Activated naive CD8-positive, alpha-beta T cell treated with anti-CD3 and anti-CD28 coated beads, Interleukin-2, amount 50 U/mL, for 16 hours (primary cell): ENCODE measurements at places on chromosomes 6 and 20.

DNA sequence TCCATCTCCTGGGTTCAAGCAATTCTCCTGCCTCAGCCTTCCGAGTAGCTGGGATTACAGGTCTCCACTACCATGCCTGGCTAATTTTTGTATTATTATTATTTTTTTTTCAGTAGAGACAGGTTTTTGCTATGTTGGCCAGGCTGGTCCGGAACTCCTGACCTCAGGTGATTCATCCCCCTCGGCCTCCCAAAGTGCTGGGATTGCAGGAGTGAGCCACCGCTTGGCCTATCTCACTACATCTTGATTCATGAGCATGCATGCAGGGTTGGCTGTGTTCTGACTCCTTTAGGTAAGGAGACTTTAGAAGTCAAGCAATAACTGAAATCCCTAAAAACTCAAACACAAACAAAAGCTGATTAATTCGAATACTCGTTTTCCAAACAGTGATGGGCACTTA, 80.9 kb downstream of the GJA1 start:
- DNase-seq: no peak

DNA sequence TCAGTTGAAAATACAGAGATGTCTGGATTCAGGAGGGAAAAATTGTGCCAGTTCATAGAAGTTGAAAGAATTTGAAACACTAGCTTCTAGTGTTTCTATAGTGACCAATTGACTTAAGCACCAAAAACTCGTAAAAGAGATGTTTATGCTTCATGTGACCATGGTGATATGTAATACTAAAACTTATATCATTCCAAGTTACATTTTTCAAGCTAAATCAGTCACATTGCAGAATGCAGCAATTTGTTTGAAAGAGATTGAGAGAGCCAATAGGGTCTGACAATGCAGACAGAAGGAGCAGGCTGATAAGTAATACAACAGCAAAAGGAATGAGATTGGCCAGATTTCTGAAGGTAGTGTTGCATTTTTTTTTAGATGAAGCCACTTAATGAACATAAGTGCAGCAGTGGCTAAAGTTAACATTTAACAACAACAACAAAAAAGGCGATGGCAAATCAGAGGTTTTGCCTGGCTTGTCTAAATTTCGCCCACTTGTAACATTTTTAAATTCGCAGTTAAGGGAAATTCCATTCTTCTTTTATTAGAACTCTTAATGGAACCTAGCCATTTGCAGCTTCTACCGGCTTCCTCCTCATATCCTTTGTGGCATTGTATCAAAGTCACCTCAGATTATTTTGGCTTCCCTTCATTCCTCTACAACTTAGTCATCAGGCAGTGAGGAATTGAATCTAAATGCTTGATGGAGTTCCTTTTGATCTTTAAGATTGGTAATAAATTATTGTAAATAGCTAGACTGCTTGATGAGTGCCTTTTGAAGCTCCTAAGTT, 484.0 kb upstream of the SOX4 start:
- no peak for DNase-seq

- DNase-seq: no peak
Observed at GRCh38 chr6:88378639-88379038, 212.5 kb upstream of the CNR1 start.

DNA sequence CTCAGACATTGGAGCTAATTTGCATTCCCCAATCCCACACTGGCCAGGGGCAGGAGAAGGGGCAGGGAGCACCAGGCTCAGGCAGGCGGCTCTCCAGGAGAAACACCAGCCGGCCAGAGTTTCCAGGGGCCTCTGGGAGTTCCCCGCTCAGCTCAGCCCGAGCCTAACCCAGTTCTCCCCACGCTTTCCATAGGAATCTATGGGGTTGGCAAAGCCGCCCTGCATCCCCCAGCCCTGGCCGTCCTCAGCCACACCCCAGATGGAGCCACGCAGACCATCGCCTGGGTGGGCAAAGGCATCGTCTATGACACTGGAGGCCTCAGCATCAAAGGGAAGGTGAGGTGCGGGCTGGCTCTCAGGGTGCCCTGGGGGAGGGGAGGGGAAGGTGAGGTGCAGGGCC, 8.2 kb downstream of the NPEPL1 start:
- DNase-seq: no peak

GRCh38 chr6:46312654-46313053, 141.9 kb upstream of the ENPP5 start:
- no peak for DNase-seq

DNA sequence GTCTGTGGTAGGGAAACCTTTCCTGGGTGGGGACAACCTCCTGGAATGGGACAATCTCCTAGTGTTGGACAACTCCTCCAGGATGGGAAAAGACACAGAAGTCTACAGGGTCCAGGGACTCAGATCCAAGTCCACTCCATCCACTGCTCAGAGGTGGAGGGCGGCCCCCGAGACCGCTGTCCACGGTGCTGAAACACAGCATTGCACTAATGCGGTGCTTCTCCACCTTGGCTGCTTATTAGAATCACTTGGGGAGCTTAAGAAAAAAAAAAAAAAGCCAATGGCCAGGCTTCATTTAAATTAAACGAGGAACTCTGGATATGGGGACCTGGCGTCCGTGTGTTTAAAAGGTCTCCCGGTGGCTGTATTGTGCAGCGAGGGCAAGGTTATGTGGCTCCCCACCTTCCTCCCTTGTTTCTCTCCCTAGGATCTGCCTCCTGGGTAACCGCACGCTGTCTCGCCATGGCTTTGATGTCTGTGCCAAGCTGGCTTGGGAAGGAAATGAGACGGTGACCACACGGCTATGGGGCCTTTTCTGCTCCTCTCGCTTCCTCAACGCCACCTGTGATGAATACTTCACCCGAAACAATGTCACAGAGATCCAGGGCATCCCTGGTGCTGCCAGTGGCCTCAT, 12.0 kb downstream of the SLC12A5 start:
- DNase-seq: no peak

DNA sequence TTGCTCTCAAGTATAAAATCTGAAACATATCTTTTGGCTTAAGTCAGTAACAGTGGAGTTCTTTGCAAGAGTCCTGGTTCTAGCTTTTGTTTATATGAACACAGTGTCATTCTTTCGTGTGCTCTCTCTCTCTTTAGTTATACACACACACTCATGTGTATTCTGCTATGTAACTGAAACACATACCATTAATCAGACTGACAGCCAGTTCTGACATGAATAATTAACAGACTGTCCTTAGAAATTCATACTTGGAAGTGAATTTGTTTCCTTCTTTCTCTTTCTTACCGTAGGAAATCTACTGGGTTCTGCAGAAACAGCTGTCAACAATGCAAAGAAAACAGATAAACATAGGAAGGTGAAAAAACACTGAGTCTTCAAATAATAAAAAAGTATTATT, 2.5 kb downstream of the MCM9 start:
- DNase-seq: no peak

- no peak for DNase-seq
Observed at GRCh38 chr6:38573801-38574395, 65.8 kb downstream of the BTBD9 start.

DNA sequence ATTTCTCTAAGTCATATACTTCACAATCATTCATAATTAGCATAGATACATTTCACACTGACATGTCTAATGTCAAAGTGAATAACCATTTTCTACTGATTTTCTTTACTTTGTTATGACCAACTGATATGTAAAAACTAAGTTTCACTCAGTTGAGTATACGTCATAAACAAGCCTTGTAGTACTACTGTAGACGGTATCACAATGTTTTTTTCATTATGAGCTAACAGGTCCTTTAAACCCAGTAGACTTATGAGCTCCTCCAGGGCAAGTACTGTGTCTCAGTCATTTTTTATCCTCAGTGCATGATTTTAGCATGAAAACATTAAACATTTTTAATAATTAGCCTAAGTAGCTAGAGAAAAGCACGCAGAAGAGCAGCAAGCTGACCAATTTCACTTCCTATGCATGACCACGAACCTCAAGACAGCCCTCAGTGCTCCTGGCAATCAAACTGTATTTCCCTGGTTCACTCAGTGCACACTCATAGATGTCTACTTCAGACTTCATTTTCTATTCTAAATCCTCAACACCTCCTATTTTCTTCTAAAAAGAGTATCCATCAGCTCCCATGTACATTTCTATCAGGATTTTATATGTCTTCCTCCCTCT, 32.0 kb upstream of the TFAP2D start:
- DNase-seq: no peak

GRCh38 chr6:4280707-4281106, 145.3 kb upstream of the ECI2 start:
- DNase-seq: no peak

GRCh38 chr20:48648482-48649051, 179.2 kb downstream of the PREX1 start:
- no peak for DNase-seq

GRCh38 chr6:72216222-72217068, 330.1 kb downstream of the RIMS1 start:
- no peak for DNase-seq

DNA sequence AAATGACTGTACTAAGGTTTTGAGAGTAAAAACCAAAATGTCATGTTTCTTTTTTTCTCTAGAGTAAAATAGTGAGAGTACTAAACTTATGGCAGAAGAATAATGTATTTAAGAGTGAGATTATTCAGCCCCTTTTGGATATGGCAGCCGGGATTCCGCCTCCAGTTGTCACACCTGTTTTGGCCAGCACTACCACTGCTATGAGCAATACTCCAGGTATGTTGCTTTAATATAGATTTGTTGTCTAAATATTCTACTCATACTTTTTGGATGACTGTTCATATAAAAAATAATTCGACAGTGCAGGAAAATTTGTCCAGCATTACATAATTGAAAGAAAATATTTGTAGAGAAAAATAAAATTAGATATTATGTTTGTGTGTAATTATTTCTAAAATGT, 59.5 kb downstream of the SCAF8 start:
- no peak for DNase-seq

- DNase-seq: no peak
Observed at GRCh38 chr6:126063512-126064146, 77.3 kb downstream of the TRMT11 start.

GRCh38 chr6:6434151-6434550, 113.7 kb upstream of the F13A1 start:
- no peak for DNase-seq

- DNase-seq: no peak
Observed at GRCh38 chr20:8652396-8652795, 416.5 kb upstream of the PLCB4 start.

GRCh38 chr6:139538366-139538765, 163.9 kb upstream of the CITED2 start:
- no peak for DNase-seq

- no peak for DNase-seq
Observed at GRCh38 chr6:125717120-125717731, 32.2 kb upstream of the HEY2 start.
